ENCODE measurements at places on chromosomes 12 and 14.

GRCh38 chr12:53299101-53299453, 418 bp upstream of the MYG1 start:
- DNase-seq = no peak

DNA sequence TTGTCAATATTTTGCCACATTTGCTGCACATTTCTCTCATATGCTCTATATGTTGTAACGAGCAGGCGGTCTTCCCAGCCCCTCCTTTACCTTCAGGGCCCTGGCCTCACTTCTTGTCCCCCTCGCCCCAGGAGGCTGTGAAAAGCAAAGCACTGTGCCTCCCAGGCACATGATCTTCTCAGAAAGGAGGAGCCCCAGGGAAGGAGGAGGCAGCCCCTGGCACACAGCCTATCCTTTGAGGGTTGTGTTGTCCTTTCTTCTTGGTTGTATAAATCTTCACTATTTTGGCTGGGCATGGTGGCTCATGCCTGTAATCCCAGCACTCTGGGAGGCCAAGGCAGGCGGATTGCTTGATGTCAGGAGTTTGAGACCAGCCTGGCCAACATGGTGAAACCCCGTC, 77.0 kb downstream of the PPP2R5C start:
- DNase-seq = no peak

DNA sequence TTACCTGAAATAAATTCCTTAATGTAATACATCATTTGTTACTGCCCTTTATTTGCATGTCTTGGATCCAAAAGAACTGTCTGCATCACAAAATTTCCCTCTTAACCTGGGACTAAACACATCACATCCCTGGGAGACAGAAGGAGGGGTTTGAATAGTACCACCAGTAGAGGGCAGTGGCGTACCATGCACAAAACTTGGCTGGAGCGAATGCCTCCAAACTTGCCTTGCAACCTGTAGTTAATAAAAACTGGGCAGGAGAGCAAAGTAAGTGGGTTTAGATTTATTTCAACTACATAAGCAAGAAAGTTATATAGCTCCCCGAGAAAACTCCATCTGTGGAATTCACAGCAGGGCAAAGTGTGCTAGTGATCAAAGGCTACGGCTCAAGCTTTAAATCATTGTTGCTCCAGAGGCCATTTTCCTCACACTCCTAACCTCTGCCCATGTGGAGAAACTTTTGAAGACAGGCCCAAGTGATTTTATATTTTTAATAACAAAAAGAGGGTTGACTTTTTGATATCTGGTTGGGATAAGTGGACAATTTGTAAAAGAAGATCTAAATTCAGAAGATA, 1176.7 kb upstream of the SEL1L start:
- peak; percentile 6 for DNase-seq

DNA sequence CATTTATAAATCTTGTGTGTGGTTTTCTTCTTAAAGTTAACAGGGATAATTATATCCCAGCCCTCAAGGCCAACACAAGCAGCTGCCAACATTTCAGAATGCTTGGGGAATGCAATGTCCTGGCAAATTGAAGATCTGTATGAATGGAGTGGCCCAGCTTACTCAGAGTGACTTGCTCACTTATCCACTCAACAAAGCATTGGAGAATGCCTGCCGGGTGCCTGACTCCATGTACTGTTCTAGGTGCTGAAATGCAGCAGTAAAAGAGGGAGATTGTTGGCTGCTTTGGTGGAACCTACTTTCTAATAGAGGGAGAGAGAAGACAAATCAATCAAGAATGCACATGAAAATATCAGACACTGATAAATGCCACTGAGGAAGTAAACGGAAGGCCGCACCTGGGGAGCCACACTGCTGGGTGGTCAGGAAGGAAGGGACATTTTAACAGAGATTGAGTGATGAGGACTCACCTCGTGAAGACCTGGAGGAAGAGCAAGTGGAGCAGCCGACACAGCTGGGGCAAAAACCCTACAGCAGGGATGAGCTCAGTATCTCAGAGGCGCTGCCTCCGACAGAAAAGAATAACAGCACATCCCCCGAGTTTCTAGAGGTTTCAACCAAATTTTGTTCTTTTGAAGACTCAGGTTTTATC, 61.2 kb upstream of the VASH1 start:
- DNase-seq = no peak

- no peak for DNase-seq
These were observed 37.9 kb downstream of the KICS2 start for GRCh38 chr12:64184216-64184615.

DNA sequence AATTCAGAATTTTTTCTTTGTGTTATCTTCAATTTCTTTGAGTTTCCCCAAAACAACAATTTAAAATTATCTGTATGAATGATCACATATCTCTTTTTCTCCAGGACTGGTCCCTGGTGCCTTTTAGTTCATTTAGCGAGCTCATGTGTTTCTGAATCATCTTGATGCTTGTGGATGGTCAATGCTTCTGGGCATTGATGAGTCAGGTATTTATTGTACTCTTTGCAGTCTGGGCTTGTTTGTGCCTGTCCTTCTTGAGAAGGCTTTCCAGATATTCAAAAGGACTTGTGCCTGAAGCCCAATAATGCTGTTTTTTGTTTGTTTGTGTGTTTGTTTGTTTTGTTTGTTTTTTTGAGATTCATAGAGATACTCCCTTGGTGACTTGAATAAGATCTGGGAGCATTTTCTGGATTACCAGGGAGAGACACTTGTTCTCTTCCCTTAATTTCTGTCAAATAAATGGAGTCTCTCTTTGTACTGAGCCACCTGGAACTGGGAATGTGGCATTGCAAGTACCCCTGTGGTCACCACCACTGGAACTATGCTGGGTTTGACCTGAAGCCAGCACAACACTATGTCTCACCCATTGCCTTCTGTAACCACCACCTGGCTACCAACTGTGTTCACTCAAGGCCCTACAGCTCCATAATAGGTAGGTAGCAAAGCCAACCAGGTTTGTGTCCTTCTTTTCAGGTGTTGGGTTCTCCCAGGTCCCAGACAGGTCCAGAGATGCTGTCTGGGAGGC, 56.3 kb downstream of the SLC6A15 start:
- DNase-seq = no peak

- no peak for DNase-seq
These were observed at the start of gene CACNA2D4 for GRCh38 chr12:1918081-1918883. Gene CACNA2D4 (minus strand): TSS chr12:1918652. CDS start chr12:1918473, 179 bp downstream.

GRCh38 chr12:53326460-53327185, 5.2 kb upstream of the AAAS start:
- no peak for DNase-seq

- DNase-seq = no peak
These were observed 12.7 kb downstream of the CCDC197 start for GRCh38 chr14:94009767-94010166.

- no peak for DNase-seq
These were observed 184.8 kb upstream of the PDE3A start for GRCh38 chr12:20183563-20183962.

DNA sequence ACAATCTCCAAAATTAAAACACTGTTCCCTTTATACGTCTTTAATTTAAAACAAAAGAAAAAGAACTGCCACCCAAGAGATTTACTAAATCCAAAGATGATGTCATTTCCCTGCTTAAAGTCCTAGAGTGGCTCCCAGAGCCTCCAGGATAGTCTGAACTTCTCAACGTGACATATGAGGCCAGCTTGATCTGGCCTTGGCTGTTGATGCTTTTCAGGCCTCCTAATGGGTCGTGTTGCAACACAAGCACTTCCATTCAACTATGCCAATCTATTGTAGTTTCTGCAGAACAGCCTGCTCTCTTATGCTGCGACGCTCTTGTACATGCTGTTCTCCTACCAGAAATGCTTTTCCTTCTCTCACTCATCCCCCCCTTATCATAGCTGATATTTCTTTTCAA, 35.7 kb downstream of the LGR5 start:
- DNase-seq = no peak

- DNase-seq = no peak
These were observed 52.3 kb downstream of the IRAK3 start for GRCh38 chr12:66241061-66242043.

- peak; percentile 55 for DNase-seq
These were observed 33.4 kb upstream of the RNASE3 start for GRCh38 chr14:20857630-20858261.

- no peak for DNase-seq
These were observed 40.5 kb downstream of the ALKBH1 start for GRCh38 chr14:77667331-77667730.

GRCh38 chr14:69666690-69667211, 55.4 kb downstream of the SUSD6 start:
- no peak for DNase-seq

- DNase-seq = peak; percentile 47
These were observed 705 bp upstream of the FLVCR2 start for GRCh38 chr14:75577729-75578101.

- DNase-seq = no peak
These were observed 23.0 kb downstream of the SFSWAP start for GRCh38 chr12:131733874-131734273.
